Esophagus muscularis mucosa (tissue), 4 donors: ENCODE measurements at places on chromosomes 4 and X. TPM values are rescaled to one million over a fixed set of nuclear protein-coding genes. Genes with fewer than 3 reads are reported as not detected.
A peak's percentile ranks its signal among the peaks of the same experiment; 100 is the strongest.

DNA sequence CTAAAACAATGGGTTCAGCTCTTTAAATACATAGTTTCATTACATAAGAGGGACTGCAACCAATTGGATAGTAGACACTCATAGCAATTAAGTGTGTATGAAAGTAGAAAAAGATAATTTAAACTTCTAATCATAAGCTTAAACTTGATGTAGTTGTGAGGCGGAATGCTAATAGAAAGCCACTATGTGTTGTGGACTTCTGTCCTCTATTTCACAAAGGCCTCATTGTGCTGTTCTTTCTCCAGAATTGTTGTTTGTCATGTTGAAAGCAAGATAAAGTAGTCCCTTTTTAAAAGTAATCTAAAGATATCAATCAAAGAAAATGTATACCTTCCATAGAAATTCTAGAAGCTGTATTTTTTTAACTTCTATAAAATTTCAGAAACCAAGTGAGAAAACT, 329.4 kb downstream of the KLHL4 start:
- H3K4me3 ChIP-seq = no peak overlapping the region
- H3K4me1 ChIP-seq = no peaks in the 10 kb centered on the region
- no peaks in the 10 kb centered on the region for H3K36me3 ChIP-seq

GRCh38 chr4:55395218-55395528, 584 bp upstream of the TMEM165 start:
- peaks cover 36% of the 10 kb centered on the region for H3K4me1 ChIP-seq
- no peak for DNase-seq
- H3K27ac ChIP-seq = peak overlapping the region; percentile 99
- no peaks in the 10 kb centered on the region for H3K36me3 ChIP-seq
- peak overlapping the region; percentile 95 for H3K4me3 ChIP-seq
- H3K27me3 ChIP-seq = no peaks in the 10 kb centered on the region

DNA sequence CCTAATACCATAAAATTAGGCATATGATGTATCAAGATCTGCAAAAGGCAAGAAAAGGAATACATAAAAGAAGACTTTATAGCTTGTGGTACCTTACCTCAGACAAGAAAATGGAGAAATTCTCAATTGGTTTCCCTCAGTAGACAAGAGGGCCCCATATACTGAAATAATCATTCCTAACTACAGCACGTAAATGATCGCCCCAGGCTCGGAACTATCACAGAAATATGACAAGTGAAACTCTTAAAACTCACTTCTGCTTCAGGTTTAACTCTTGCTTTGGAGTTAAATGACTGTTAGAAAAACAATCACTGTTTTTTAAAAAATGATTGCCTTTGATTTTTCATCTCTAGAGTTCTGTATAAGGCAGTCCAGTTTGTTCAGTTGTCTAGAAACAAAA, 38.6 kb upstream of the NAP1L5 start:
- no peaks in the 10 kb centered on the region for H3K27me3 ChIP-seq
- no peaks in the 10 kb centered on the region for H3K4me1 ChIP-seq
- peak overlapping the region; percentile 66 for H3K27ac ChIP-seq
- no peak for DNase-seq

PITX2 gene
- 37.7 TPM for total RNA-seq

DNA sequence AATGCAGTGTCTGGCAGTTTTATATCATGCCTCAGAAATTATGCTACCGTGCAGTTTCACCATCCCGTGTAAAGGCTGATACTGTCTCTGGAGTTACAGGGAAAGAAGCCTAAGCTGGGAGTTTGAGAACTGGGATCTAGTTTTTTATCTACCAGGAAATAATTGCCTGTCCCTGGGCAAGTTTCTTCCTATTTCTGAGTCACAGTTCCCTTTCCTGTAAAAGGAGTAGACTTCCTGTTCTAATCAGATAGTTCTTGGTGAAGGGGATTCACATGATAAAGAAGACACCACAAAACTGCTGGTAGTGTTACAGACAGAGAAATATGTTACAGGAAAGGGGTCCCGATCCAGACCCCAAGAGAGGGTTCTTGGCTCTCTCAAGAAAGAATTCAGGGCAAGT, 17.1 kb downstream of the HERC3 start:
- peaks cover 25% of the 10 kb centered on the region for H3K36me3 ChIP-seq
- no peaks in the 10 kb centered on the region for H3K27me3 ChIP-seq
- H3K4me3 ChIP-seq = no peak overlapping the region
- DNase-seq = no peak
- H3K4me1 ChIP-seq = peaks cover 57% of the 10 kb centered on the region

GRCh38 chr4:152975380-152976211, 39.5 kb downstream of the FHDC1 start:
- H3K36me3 ChIP-seq = no peaks in the 10 kb centered on the region
- H3K27me3 ChIP-seq = no peaks in the 10 kb centered on the region
- no peak overlapping the region for H3K4me3 ChIP-seq
- no peaks in the 10 kb centered on the region for H3K4me1 ChIP-seq

CD99 gene
- 429 TPM for total RNA-seq

DNA sequence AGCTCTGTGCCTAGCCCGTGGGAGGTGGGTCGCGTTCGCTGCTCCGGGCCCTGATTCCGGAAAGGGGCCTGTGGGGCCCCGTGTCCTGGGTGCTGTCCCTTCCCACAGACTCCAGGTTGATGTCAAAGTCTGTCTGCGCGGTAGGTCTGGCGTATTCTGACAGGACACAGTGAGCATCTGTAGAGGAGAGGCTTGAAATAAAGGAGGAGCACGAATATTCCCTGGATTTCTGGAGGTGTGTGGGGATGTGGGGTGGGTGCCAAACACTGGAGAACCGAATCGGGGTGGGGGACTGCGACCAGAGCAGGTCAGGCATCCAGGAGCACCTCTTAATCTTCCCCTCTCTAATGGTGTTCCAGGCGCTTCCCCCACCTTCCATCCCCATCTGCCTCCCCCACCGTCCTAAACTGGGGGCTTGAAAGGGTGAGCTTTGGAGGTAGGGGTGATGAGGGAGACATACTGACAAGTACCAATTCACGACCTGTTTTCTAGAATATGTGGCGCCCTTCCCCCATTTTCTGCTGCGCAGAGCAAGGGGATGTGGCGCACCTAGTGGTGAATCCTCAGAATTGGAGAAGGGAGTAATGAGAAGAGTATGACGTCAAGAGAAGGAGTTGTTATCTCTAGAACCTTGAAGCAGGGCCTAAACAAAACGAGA, 877 bp downstream of the GPRASP1 start:
- H3K36me3 ChIP-seq = no peaks in the 10 kb centered on the region
- no peaks in the 10 kb centered on the region for H3K27me3 ChIP-seq
- peaks cover 17% of the 10 kb centered on the region for H3K4me1 ChIP-seq
- H3K4me3 ChIP-seq = peak overlapping the region; percentile 66
- DNase-seq = no peak

- DNase-seq = no peak
- no peaks in the 10 kb centered on the region for H3K36me3 ChIP-seq
- peaks cover 3% of the 10 kb centered on the region for H3K27me3 ChIP-seq
Observed at GRCh38 chr4:150586162-150586810, 4.3 kb downstream of the MAB21L2 start.

TRIM75 gene
- total RNA-seq = not detected

DNA sequence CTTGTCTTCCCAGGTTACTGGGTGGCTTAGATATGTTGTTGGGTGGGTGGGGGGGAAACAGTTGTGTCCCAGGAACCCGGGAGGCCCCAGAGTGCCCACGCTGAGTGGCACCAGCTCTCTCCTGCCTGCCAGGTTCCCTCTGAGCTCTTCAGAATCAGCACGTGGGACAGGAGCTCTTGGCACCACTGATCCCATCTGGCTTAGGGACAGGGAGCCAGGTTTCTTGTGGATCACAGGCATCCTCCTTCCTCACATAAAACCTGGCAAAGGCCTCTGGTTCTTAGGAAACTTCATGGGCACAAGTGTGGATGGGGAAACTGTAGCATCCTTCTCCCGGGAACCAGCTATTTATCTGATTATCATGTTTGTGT, 3.4 kb downstream of the GPR78 start:
- DNase-seq = no peak
- peaks cover 10% of the 10 kb centered on the region for H3K27me3 ChIP-seq
- no peaks in the 10 kb centered on the region for H3K36me3 ChIP-seq
- H3K4me1 ChIP-seq = no peaks in the 10 kb centered on the region
- H3K4me3 ChIP-seq = no peak overlapping the region
- no peak overlapping the region for H3K27ac ChIP-seq

USP26 gene
- total RNA-seq = not detected

- H3K27ac ChIP-seq = peak overlapping the region; percentile 21
- DNase-seq = no peak
- H3K4me1 ChIP-seq = peaks cover 33% of the 10 kb centered on the region
Observed at GRCh38 chr4:128716338-128716737, 93.2 kb upstream of the JADE1 start.

- DNase-seq = no peak
- peaks cover 5% of the 10 kb centered on the region for H3K4me1 ChIP-seq
- peak overlapping the region; percentile 46 for H3K4me3 ChIP-seq
- H3K27me3 ChIP-seq = no peaks in the 10 kb centered on the region
- no peaks in the 10 kb centered on the region for H3K36me3 ChIP-seq
- H3K27ac ChIP-seq = peak overlapping the region; percentile 63
Observed at GRCh38 chr4:125368146-125368545, 53.4 kb downstream of the FAT4 start.

SLC25A4 gene
- 158 TPM for total RNA-seq

SSX2B gene
- not detected for total RNA-seq

GRCh38 chr4:132827522-132827921, 321.6 kb upstream of the PCDH10 start:
- no peak overlapping the region for H3K4me3 ChIP-seq
- no peaks in the 10 kb centered on the region for H3K36me3 ChIP-seq
- H3K27me3 ChIP-seq = no peaks in the 10 kb centered on the region
- H3K27ac ChIP-seq = no peak overlapping the region

- no peaks in the 10 kb centered on the region for H3K36me3 ChIP-seq
- no peaks in the 10 kb centered on the region for H3K4me1 ChIP-seq
- H3K27ac ChIP-seq = no peak overlapping the region
- no peaks in the 10 kb centered on the region for H3K27me3 ChIP-seq
- no peak for DNase-seq
Observed at GRCh38 chr4:154838155-154838554, 57.1 kb downstream of the RBM46 start.

GRPR gene
- total RNA-seq = 14.1 TPM

P2RY8 gene
- total RNA-seq = 3.1 TPM

MEPE gene
- not detected for total RNA-seq

HERC5 gene
- total RNA-seq = 4.5 TPM

COMMD8 gene
- 11.6 TPM for total RNA-seq

- H3K27ac ChIP-seq = no peak overlapping the region
- H3K36me3 ChIP-seq = no peaks in the 10 kb centered on the region
- H3K4me1 ChIP-seq = no peaks in the 10 kb centered on the region
- H3K4me3 ChIP-seq = no peak overlapping the region
- DNase-seq = no peak
Observed at GRCh38 chrX:121322159-121322558, 274.7 kb downstream of the GLUD2 start.

- no peaks in the 10 kb centered on the region for H3K27me3 ChIP-seq
- no peak overlapping the region for H3K4me3 ChIP-seq
- DNase-seq = no peak
- peaks cover 39% of the 10 kb centered on the region for H3K4me1 ChIP-seq
- H3K27ac ChIP-seq = peak overlapping the region; percentile 79
- no peaks in the 10 kb centered on the region for H3K36me3 ChIP-seq
Observed at GRCh38 chr4:26048378-26048882, 134.4 kb downstream of the SMIM20 start.

GRCh38 chr4:110877778-110878370, 255.0 kb upstream of the PITX2 start:
- H3K4me3 ChIP-seq = no peak overlapping the region
- H3K4me1 ChIP-seq = no peaks in the 10 kb centered on the region
- no peaks in the 10 kb centered on the region for H3K27me3 ChIP-seq

GRCh38 chr4:142373610-142374009, 472.5 kb downstream of the INPP4B start:
- H3K27me3 ChIP-seq = no peaks in the 10 kb centered on the region
- no peak overlapping the region for H3K27ac ChIP-seq
- no peaks in the 10 kb centered on the region for H3K36me3 ChIP-seq
- no peak overlapping the region for H3K4me3 ChIP-seq

DNA sequence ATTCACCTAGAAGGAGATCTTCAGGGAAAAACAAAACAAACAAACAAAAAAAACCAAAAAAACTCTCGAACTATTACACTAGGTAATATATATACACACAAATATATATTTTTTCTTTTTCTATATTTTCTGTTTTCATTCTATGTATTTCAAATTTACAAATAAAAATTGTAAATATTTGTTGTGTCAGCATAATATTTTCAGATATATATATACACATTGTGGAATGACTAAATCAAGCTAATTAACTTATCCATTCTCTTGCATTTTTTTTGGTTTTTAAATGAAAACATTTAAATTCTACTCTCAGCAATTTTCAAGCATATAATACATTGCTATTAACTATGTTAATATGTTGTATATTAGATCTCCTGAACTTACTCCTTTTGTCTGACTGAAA, 762.0 kb upstream of the PCDH10 start:
- H3K27me3 ChIP-seq = no peaks in the 10 kb centered on the region
- no peak overlapping the region for H3K27ac ChIP-seq
- H3K4me1 ChIP-seq = no peaks in the 10 kb centered on the region
- no peak for DNase-seq
- H3K4me3 ChIP-seq = no peak overlapping the region
- H3K36me3 ChIP-seq = no peaks in the 10 kb centered on the region

DNA sequence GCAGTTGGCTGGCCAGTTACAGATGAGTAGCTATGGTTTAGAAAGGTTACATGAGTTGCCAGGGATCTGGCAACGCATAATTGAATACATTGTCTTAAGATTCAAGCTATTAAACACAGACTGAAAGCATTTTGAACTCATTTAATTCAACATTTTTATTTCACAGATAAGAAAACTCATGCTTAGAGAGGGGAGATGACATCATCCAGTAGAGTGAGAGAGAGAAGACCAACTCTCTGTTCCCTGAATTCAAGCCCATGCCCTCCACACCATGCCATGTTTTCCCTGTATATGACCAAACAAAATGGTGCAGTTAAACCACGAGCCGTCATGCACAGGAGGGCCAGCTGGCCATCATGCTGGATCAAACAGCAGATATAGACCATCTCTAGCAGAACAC, 22.6 kb downstream of the SNCA start:
- H3K27ac ChIP-seq = no peak overlapping the region
- DNase-seq = no peak
- no peaks in the 10 kb centered on the region for H3K27me3 ChIP-seq
- H3K4me1 ChIP-seq = no peaks in the 10 kb centered on the region

- H3K4me1 ChIP-seq = no peaks in the 10 kb centered on the region
- H3K27ac ChIP-seq = no peak overlapping the region
- no peaks in the 10 kb centered on the region for H3K27me3 ChIP-seq
Observed at GRCh38 chrX:107204068-107204605, 2.1 kb downstream of the NUP62CL start.

- H3K27ac ChIP-seq = no peak overlapping the region
- no peaks in the 10 kb centered on the region for H3K4me1 ChIP-seq
- no peaks in the 10 kb centered on the region for H3K36me3 ChIP-seq
- DNase-seq = no peak
Observed at GRCh38 chr4:76283900-76284299, 22.6 kb upstream of the STBD1 start.

- H3K36me3 ChIP-seq = no peaks in the 10 kb centered on the region
- DNase-seq = no peak
- no peaks in the 10 kb centered on the region for H3K27me3 ChIP-seq
- H3K4me3 ChIP-seq = no peak within 1 kb of the TSS
Observed at GRCh38 chrX:26215869-26216268, at the start of gene MAGEB5. Gene MAGEB5, plus strand, starts transcription at chrX:26216169. Its CDS starts 1,133 bp downstream, at chrX:26217302.

- no peaks in the 10 kb centered on the region for H3K36me3 ChIP-seq
- H3K4me3 ChIP-seq = no peak overlapping the region
- peaks cover 11% of the 10 kb centered on the region for H3K4me1 ChIP-seq
- no peaks in the 10 kb centered on the region for H3K27me3 ChIP-seq
Observed at GRCh38 chr4:25101836-25102235, 58.4 kb downstream of the SEPSECS start.

- H3K27me3 ChIP-seq = no peaks in the 10 kb centered on the region
- peaks cover 30% of the 10 kb centered on the region for H3K4me1 ChIP-seq
- no peaks in the 10 kb centered on the region for H3K36me3 ChIP-seq
- DNase-seq = no peak
Observed at GRCh38 chr4:7631288-7632014, 196.7 kb upstream of the PSAPL1 start.
